ENCODE measurements at places on chromosomes 11 and 22. TPM values are rescaled to one million over a fixed set of nuclear protein-coding genes. Genes with fewer than 3 reads are reported as not detected.

- DNase-seq: no peak
Measured at GRCh38 chr22:43910178-43910695, 13.4 kb upstream of the PNPLA3 start.

DNA sequence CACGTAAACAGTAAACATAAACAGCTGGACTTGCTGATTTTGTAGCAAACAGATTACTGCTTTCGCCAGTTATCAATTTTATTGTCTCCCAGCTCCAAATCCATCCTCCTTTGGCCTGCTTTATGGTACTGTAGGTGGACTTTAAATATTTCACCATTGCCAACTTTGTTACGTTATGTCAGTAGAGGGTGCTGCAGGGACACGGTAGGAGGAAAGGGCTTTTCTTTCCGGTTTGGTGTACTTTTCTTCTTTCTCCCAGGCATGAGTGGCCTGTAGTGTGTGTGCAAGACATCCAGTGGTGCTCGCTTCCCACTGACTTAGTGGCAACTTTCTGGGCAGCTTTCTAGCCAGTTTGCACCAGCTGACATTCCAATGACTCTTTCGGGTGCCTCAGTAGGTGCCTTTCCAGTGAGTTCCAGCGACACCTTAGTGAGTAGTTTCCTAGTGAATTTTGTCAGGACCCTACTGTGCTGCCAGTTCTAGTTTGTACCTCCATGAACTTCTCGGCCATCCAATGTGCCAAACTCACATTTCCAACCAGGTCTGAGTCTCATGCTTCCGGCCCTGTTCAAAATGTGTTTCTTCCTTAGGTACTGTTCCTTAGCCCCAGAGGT lies 267.6 kb upstream of the TENM4 start:
- peak; percentile 2 for DNase-seq

GRCh38 chr11:36631774-36632173 lies 33.7 kb upstream of the RAG2 start:
- DNase-seq: no peak

DNA sequence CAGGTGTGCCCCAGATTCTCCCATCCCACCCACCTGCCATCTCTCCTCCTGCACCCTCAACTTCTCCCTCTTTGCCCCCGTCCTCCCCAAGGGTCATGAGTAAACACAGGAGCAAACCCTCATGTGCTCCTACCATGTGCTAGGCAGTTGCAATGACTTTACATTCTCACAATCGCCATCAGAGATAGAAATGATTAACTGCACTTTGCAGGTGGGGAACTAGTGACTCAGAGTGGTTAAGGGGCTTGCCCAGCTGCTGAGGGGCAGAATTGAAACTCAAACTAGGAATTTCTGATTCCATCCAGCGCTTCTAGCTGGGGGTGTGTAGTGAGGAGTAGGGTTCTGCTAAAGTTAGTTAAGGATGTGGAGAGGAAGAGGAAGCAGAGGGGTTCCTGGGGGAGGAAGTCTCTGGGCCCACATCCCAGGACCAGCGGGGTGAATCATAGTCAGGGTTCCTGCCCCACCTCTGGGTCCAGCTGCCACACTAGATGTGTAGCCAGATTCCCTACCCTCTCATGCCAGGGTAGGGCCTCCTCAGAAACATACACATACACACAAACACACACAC lies 16.0 kb upstream of the PRG2 start:
- DNase-seq: no peak

- no peak for DNase-seq
Measured at GRCh38 chr11:26846227-26846626, 124.4 kb upstream of the SLC5A12 start.

GRCh38 chr22:20131597-20131858 lies at the start of gene ZDHHC8:
Gene ZDHHC8 (plus strand): TSS chr22:20131804. CDS start chr22:20131948, 144 bp downstream.
- peak; percentile 52 for DNase-seq

- DNase-seq: no peak
Measured at GRCh38 chr11:85379066-85379465, 248.1 kb downstream of the DLG2 start.

DNA sequence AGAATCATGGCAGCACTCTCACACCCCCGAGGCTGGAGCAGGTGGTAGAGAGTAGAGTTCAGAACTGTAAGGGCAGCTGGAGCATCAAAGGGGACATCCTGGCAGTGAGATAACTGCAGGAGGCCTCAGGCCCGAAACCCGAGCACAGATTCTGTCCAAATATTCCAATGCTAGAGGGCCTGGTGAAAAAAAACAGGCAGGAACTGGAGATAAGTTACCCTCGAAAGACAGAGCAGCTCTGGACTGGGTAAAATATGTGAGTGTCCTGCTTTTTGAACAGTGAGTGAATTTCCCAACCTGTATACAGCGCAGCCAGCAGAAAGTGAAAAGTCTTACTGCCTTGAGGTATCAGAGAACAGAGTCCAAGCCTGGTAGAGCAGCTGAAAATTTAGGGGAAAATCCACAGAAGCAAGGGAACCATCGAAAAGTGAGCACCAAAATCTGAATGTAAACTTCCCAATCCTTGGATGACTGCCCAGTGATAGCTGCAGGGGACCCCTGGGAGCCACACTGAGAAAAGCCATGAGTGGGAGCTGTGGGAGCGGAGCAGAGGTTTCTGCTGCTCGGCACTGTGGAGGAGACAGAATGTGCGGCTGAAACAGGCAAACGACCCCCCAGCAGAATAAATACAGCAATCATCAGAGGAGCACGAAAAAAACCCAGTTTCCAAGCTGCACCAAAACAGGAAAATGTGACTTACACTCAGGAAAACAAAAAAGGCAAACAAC lies 50.6 kb downstream of the WNT11 start:
- DNase-seq: no peak

Gene ACP2
- 25.9 TPM for polyA plus RNA-seq

Gene APOA1
- polyA plus RNA-seq: not detected

Gene PHRF1
- polyA plus RNA-seq: 12.6 TPM

Gene C1QTNF4
- 15.8 TPM for polyA plus RNA-seq
